ENCODE measurements at places on chromosomes 5 and 9. TPM values are rescaled to one million over a fixed set of nuclear protein-coding genes. Genes with fewer than 3 reads are reported as not detected.

The LHX3 gene
- total RNA-seq: not detected

DNA sequence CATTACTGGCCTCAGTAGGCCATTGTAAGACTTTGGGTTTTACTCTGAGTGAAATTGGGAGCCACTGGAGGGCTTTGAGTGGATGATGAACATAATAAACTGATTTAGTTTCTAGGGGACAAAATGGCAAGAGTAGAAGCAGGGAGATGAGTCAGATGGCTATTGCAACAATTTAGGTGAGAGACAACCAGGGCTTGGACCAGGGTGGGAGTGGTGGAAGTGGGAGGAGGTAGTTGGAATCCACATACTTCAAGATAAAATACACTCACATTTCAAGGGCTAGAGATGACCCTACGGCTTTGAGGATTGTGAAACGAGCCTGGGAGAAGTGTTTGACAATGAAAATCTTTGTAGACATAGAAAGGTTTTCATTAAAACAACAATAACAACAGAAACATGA lies 136.3 kb downstream of the ACTBL2 start:
- DNase-seq: no peak

DNA sequence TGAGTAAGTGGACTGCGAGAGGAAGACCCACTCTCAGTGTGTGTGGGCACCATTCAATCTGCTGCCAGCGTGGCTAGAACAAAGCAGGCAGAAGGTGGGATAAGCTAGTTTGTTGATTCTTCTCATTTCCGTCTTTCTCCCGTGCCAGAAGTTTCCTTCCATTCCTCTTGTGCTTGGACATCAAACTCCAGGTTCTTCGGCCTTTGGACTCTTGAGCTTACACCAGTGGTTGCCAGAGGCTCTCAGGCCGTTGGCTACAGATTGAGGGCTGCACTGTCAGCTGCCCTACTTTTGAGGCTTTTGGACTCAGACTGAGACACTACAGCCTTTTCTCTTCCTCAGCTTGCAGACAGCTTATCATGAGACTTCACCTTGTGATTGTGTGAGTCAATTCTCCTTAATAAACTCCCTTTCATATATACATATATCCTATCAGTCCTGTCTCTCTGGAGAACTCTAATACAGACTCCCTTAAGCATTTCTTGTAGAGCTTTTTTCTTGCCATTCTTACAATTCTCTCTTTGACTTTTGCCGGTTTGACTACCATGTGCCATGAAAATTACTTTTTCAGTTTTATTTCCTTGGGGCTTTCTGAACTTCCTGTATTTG lies 494.9 kb downstream of the PRR16 start:
- DNase-seq: no peak

- no peak for DNase-seq
Measured at GRCh38 chr5:17316970-17317459, 99.6 kb downstream of the BASP1 start.

Measured in activated T-helper 2 cell treated with anti-CD3 and anti-CD28 coated beads, Interferon-gamma antibody, Interleukin-2, Interleukin-4, amounts not matched to agents 10 μg/mL and 5 μg/mL and 100 μg/mL, durations not matched to agents 14 hours and 24 hours and 36 hours (primary cell).